Stimulated activated CD4-positive, alpha-beta T cell treated with anti-CD3 and anti-CD28 coated beads, Interleukin-15, amount 100 ng/mL, for 1 hour (primary cell): ENCODE measurements at places on chromosomes 16 and 17.

DNA sequence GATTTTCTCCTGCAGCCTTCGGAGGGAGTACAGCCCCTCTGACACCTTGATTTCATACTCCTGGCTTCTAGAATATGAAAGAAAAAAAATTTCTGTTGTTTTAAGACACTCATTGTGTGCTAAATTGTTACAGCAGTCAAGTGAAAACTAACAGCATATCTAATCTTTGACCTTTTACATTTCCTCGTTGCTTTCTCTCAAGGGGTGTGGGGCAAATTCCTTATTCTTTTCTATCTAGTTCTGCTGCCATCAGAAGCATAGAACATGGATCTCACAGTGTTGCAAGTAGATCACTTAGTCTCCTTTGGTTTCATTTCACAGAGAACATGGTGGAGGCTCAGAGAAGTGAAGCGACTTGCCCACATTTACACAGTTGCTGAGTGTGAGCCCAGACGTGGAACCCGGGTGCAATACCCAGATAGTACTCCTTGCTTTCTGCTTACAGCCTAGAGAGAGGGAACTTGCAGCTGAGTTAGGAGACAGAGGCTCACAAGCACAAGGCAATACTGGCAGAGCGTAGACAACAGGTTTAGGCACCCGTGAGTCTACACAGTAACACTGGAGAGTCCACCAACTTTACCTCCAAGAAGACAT lies 28.7 kb upstream of the MMD start:
- DNase-seq = no peak

DNA sequence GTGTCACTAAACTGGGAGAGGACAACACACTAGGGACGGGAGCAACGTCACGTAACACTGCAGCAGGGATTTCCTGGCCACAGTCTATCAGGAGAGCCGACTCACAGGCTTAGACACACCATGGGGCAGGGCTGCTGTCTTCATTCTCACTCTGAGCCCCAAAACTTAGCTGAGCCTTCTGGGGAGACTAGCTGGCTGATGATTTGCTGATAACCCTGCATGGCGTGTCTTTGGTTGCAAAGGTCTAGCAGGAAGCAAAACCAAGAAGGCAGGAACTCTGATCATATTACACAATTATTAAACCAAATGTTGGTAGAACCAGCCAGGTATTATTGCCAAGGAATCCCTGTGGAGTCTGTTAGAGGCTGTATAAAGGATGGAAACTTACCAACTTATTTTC lies 345.0 kb downstream of the SLC39A11 start:
- no peak for DNase-seq

GRCh38 chr16:51125992-51126391 lies 25.1 kb downstream of the SALL1 start:
- no peak for DNase-seq

DNA sequence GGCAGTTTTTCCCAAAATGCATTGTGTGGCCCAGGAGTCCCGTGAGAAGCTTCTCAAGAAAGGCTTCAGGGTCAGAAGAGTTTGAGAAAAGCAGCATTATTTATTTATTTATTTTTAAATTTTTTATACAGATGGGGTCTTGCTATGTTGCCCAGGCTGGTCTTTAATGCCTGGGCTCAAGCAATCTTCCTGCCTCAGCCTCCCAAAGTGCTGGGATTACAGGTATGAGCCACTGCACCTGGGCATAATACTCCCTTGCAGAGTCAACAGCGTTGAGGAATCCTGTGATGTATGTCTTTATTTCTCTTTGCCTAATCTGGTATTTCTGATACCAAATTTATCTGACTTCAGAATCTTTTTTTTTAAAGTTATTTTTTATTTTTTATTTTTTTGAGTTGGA lies 15.2 kb downstream of the LAT start:
- DNase-seq = no peak

- DNase-seq = no peak
Measured at GRCh38 chr16:79899716-79900115, 299.2 kb upstream of the MAF start.

DNA sequence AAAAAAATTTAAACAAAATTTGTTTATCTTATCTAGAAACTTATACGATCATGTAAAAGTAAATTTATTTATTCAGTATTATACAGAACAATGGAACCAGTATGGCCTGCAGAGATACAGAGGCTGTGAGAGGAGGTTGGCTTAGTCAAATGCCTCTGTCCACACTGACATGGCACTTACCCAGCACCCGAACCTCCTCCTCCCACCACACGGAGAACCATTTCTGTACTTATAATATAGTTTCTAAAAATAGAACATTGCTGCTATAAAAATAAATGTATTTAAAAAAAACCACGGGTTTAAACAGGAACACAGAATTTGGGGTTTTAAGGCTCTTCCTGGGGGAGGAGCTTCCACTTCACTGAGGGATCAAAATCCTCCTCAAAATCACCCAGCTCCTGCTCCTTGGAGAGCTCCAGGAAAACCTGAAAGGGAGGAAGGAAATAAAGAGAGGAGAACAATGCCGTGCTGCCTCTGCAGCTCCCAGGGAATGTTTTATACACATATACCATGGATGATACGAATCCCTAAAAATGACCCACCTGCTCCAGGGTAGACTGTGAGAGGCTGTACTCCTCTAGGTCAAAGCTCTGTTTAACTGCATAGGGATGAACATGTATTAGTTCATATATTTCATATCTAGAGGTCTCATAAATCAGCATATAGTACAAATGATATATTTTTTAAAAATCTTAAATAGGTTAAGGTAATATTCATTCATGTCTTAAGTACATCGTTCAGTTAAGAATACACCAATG lies 87.3 kb downstream of the ABCA8 start:
- DNase-seq = no peak

DNA sequence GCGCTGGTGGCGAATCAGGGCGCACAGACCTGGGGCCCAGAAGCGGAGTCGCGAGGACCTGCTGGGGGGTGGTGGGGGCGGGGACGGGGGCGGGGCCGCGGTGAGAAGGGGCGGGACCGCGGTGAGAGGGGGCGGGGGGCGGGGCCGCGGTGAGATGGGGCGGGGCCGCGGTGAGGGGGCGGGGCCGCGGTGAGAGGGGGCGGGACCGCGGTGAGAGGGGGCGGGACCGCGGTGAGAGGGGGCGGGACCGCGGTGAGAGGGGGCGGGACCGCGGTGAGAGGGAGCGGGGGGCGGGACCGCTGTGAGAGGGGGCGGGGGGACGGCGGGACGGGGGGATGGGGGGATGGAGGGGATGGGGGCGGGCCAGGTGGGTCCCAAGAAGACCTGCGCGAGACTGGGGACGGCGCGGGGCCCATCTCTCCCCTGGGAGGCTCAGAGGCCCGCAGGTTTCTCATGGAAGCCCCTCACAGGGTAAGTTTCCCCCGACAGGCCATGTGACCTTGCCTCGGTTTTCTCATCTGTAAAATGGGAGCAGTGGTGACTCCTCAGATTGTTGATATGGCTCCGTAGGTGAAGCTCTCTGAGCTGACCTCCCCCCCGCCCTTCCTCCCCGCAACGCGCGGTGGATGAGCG lies 28.6 kb upstream of the DBNDD1 start:
- no peak for DNase-seq

- no peak for DNase-seq
Measured at GRCh38 chr16:70728150-70728549, 42.3 kb upstream of the MTSS2 start.

GRCh38 chr16:57167538-57167937 lies 18.3 kb downstream of the PSME3IP1 start:
- DNase-seq = no peak

GRCh38 chr17:33192951-33193911 lies 99.9 kb downstream of the ASIC2 start:
- no peak for DNase-seq

GRCh38 chr17:21228111-21228510 lies 14.2 kb upstream of the TMEM11 start:
- no peak for DNase-seq

DNA sequence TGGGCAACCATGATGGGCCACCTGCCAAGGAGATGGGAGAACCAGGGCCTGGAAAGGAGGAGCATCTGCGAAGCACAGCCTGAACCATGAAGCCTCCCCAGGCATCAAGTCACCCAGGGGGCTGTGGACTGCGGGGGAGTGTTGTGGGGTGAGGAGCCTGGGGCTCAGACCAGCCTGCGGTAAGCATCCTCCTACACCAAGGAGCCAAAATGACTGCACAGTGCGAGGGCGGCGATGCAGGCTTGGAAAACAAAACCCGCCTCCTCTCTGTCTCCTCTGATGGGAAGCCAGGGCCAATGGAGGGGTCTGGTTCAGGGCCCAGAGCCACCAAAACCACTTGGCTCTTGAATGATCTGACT lies 18.1 kb upstream of the MAF start:
- DNase-seq = no peak

DNA sequence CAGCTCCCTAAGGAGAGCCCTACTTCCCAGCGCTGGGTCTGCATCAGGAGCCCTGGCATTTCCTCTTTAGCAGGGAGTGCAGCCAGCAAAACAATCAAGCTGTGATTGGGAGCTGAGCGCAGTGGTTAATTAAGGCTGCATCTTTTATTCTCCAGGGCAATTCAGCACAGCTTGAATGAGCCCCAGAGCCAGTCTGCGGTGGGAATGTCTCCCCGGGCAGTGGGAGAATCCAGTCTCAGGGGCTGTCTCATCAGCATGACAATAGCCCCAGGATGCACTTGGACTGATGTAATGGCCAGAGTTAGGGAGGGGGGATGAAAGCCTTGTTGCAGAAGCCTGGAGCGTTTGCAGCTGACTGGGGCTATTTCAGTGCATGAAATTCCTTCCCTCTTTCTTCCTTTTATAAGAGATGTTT lies 292.6 kb upstream of the SOX9 start:
- DNase-seq = no peak

- no peak for DNase-seq
Measured at GRCh38 chr17:82229698-82230608, 1.1 kb downstream of the SLC16A3 start.

- DNase-seq = no peak
Measured at GRCh38 chr16:9407206-9407758, 315.8 kb downstream of the HAPSTR1 start.

DNA sequence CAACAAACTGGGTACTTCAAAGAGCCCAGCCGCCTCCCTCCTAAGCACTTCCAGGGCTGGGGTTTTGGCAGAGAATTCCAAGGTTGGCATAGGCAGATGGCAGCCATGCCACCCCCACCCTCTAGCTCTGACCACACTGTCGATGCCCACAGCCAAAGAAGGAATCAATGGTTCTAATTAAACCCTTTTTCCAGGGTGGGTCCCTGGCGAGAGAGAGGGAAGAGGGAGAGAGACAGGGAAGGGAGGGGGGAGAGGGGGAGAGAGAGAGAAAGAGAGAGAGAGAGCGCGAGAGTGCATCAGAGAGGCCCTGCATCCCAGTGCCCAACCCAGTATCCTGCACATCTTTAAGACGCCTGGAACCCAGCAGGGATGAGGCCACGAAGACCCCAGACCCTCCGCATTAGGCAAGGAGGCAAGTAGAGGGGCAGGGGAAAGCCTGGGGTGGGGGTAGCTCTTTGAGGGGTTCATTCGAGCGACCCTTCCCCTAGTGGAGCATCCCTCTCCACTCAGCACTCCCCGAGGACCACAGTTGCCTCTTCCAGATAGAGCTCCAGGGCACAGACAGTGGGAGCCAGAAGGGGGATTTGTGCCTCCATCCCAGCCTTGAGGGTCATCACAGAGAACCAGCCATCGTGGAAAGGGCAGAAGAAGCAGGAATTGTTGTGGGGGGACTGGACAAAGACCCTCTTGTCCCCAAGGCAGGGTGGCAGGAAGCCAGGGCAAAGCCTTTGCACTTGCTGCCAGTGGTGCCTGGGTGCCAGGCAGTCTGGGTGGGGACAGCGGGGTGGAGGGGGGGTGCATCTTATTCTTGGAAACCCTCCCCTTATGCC lies 2.6 kb downstream of the SRCIN1 start:
- DNase-seq = no peak

DNA sequence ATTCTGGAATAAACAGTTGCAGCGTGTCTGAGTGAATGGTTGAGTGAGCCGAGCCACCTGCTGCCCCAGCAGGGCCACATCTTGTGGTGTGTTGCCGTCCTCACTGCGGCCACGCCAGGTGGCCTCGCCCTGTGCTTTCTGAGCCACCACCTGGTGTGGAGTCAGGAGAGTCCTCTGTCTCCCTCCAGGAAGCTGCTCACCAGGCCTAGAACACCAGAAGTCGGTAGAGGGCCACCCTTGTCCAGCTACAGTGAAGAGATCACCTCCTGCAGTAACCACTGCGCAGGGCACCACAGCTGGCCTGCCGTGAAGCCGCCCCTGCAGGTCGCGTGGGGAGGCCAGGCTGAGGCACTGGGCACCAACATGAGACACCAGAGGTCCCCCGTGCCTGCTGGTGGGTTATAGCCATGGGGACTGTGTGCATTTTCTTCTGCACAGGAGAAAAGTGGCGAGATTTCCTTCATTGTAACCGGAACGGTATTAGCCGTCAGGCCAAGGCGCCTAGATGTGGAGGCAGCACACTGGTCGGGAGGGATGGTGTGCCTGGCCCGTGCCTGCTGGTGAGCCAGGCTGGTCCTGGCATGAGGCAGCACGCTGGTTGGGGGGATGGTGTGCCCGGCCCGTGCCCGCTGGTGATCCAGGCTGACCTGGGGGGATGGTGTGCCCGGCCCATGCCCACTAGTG lies 28.9 kb upstream of the FOXK2 start:
- DNase-seq = no peak

- DNase-seq = no peak
Measured at GRCh38 chr17:18039535-18040260, 490 bp downstream of the GID4 start.

GRCh38 chr17:8062807-8063483 lies 24.1 kb downstream of the ALOX15B start:
- no peak for DNase-seq

DNA sequence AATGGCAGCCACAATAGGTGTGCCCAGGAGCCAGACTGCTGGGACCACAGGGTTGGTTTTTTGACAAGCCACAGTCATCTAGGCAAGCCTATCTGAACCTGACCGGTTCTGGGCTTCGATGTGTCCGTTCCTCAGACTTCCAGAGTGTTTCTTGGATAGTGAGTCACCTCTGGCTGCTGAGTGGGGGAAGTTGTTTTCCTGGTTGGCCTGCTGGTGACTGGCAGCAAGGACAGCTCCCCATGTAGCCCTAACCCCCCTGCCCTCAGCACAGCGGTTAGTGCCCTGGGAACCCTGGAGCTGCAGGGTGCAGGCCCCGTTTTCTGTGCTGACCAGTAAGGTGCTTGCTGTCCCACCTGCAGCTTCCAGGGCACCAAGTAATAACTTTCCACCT lies 65.5 kb downstream of the PLD6 start:
- DNase-seq = no peak

DNA sequence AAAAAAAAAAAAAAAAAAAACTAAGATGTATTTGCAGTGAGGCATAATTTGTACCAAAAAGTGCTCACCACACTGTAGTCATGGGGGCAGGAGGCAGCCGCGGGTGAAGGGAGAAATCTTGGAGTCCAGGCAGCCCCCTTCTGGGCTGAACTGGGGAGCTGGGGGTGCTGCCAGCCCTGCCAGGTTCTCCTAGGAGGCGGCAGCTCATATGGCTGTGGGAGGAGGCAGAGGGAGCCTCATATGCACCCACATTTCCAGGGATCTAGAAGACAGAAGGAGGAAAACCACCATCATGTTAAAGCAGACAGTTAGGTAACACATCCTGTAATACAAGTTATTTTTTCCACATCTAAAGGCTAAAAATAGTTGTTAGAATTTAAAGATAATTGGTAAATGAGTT lies 16.3 kb downstream of the MAPT start:
- no peak for DNase-seq

GRCh38 chr16:78961464-78961863 lies 639.1 kb downstream of the MAF start:
- DNase-seq = no peak

- DNase-seq = no peak
Measured at GRCh38 chr16:28837672-28838557, 8.2 kb downstream of the TUFM start.
